ENCODE measurements at places on chromosomes 3 and 15.

- DNase-seq = no peak
These were observed 207.7 kb upstream of the TRIM42 start for GRCh38 chr3:140470211-140470610.

DNA sequence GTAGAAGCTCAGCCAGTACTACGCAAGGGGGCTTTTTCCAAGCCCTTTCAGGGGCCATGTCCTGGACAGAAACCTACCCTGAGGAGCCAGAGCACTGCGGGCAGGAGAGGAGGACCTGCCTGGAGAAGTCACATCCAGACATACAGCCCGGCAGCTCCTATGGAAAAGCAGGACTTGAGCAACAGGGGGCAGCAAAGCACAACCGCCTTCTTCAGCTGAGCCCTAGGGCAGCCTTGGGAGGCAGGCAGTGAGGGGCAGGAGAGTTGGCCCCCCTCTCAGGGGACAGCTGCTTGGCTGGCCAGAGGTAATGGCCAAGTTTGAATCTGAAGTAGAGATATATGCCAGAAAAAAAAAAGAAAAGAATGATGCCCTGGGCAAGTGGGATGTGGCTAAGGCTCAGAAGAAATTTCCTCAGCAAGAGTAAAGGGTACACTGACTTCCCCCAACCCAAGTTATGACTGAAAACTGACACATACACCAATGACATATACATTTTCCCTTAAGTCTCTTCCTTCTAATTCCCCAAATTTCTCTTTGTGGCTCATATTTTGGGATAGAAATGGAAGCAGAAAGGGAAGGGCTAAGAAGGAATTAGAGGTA is 56.9 kb downstream of the CYP19A1 start:
- DNase-seq = peak; percentile 71

GRCh38 chr15:43390723-43391122 is 19.8 kb downstream of the TUBGCP4 start:
- no peak for DNase-seq

GRCh38 chr3:117131259-117131658 is 421.7 kb downstream of the TUSC7 start:
- DNase-seq = no peak

GRCh38 chr3:129025691-129026435 is 24.8 kb downstream of the EFCC1 start:
- peak; percentile 63 for DNase-seq

DNA sequence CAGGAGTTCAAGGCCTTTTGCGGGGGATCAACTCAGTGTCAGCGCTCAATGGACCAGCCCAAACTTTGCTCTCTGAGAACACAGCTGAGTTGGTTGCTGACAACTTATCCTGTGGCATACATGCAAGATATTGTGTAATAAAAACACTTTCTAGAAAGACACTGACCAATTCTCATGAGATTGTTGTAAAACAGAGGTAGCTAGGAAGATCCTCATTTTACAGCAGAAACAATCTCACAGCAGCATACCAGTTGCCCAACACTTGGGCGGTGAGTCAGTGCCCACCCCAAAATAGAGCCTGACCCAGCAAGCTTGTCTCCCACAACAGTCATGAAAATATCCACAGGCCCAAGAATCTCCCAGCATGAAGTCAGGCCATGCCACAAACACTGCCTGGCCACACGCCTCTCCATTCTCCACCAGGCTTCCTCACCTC is 18.2 kb downstream of the KLHL6 start:
- DNase-seq = peak; percentile 58

- no peak for DNase-seq
These were observed 1029.2 kb downstream of the OTOL1 start for GRCh38 chr3:162525771-162526170.

- no peak for DNase-seq
These were observed 10.6 kb downstream of the FSTL1 start for GRCh38 chr3:120440001-120440703.
